Ovary (tissue), 10 donors: ENCODE measurements at places on chromosomes 1 and 21. TPM values are rescaled to one million over a fixed set of nuclear protein-coding genes. Genes with fewer than 3 reads are reported as not detected.

Gene FAM177B
- polyA plus RNA-seq: 0.23 TPM

DNA sequence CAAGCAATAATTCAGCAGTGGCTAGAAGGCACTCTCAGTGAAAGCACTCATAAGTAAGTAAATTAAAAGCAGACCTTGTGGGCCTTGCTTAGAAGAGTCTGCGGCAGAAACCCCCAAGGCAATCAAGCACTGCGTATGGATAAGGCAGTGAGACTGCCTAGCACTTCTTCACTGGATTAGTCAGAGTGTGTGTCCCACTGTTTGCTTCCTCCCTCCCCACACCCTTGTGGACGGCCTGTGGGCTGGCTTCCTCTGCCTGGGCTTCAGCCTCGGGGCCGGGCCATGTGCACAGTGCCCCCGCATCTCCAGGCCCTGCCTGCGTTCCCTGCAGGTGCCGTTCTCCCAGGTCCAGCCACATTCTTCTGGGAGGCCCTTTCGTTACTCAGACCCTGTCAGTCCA lies 23.8 kb downstream of the AGT start:
- no peaks in the 10 kb centered on the region for H3K27me3 ChIP-seq
- H3K4me3 ChIP-seq: no peak overlapping the region
- H3K4me1 ChIP-seq: no peaks in the 10 kb centered on the region

- H3K27ac ChIP-seq: no peak overlapping the region
- no peaks in the 10 kb centered on the region for H3K27me3 ChIP-seq
- DNase-seq: no peak
- peaks cover 4% of the 10 kb centered on the region for H3K4me1 ChIP-seq
Observed at GRCh38 chr1:227924833-227925574, 22.7 kb downstream of the WNT9A start.

GRCh38 chr1:28122183-28122582 lies 33.8 kb upstream of the EYA3 start:
- H3K27ac ChIP-seq: no peak overlapping the region
- H3K4me1 ChIP-seq: no peaks in the 10 kb centered on the region
- no peaks in the 10 kb centered on the region for H3K36me3 ChIP-seq
- no peaks in the 10 kb centered on the region for H3K27me3 ChIP-seq
- DNase-seq: no peak

- DNase-seq: no peak
- no peak overlapping the region for H3K4me3 ChIP-seq
- H3K4me1 ChIP-seq: no peaks in the 10 kb centered on the region
- H3K27me3 ChIP-seq: no peaks in the 10 kb centered on the region
- H3K36me3 ChIP-seq: no peaks in the 10 kb centered on the region
Observed at GRCh38 chr1:81157686-81158085, 643.0 kb upstream of the ADGRL2 start.

Gene GABRD
- polyA plus RNA-seq: 0.13 TPM

DNA sequence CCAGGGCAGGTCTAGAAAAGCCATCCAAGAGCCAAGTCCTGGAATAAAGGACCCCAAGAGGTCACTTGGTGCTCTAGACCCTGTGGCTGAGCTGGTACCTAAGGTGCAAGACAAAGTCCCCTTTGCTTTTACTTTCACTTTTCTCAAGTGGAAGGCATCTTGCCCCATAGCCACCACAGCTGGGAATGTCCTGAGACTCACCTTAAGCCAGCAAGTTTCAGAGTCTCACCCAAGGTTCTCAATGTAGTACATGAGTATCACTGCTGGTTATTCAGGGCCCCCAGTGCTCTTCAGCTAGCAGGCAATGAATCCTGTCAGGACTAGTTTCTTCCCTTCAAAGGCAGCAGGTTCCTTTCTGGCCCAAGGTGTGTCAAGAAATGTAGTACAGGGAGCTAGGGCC lies 67.5 kb downstream of the UROD start:
- no peak overlapping the region for H3K27ac ChIP-seq
- no peaks in the 10 kb centered on the region for H3K4me1 ChIP-seq
- H3K36me3 ChIP-seq: no peaks in the 10 kb centered on the region
- DNase-seq: no peak

- DNase-seq: no peak
- H3K4me3 ChIP-seq: no peak overlapping the region
- H3K27ac ChIP-seq: no peak overlapping the region
- no peaks in the 10 kb centered on the region for H3K36me3 ChIP-seq
Observed at GRCh38 chr1:147851149-147851548, 51.4 kb upstream of the GJA8 start.

DNA sequence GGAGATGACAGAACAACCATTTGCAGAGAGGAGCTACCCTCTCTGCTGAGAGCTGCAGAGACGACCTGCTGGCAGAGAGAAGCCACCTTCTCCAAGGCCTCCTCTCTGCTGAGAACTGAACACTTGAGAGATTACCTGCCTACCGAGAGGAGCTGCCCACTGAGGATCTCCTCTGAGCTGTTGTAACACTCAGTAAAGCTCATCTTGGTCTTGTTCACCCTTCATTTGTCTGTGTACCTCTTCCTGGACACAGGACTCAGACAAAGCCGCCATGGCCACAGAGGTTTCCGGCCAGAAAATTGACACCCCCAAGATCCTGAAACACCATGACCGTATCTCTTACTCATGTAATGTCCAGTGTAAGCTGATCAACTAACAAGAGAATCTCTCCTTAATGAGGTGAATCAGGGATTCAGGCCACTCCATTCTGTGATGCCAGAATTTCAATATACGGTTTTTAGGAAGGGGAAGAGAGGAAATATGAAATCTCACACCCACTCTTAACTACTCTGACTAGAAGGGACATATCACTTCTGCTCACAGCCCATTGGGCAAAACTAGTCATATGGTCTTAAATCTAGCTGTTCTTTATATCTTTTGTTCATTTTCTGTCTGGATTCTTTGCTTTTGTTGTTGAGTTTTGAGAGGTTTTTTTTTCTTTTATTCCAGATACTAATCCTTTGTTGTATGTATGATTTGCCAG lies 83.8 kb downstream of the RHOU start:
- no peak overlapping the region for H3K4me3 ChIP-seq
- H3K27ac ChIP-seq: no peak overlapping the region
- H3K4me1 ChIP-seq: no peaks in the 10 kb centered on the region
- no peak for DNase-seq

DNA sequence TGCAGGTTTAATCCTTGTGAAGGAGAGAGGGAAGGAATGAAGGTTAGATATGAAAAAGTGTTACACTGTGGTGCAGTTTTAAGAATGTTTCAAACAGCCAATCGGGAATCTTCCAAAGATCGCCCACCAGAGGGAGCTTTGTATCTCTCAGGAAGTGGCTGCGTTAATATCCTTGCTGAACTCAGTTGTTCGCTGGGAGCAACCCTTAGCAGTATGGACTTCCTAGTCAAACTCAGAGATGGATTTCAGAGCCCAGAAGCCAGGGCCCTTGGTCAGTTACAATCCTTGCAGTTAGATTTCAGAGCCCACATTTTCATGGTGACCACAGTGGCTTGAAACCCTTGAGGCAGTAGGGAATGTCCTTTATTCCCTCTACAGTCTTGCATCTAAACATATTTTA lies 136.2 kb downstream of the NTNG1 start:
- no peak overlapping the region for H3K27ac ChIP-seq
- H3K4me1 ChIP-seq: no peaks in the 10 kb centered on the region
- H3K27me3 ChIP-seq: no peaks in the 10 kb centered on the region
- DNase-seq: no peak

Gene CSF3R
- 4.3 TPM for polyA plus RNA-seq

- no peak overlapping the region for H3K4me3 ChIP-seq
- peak; percentile 83 for DNase-seq
- H3K36me3 ChIP-seq: no peaks in the 10 kb centered on the region
Observed at GRCh38 chr1:15426492-15427279, 11.6 kb upstream of the CTRC start.

Gene PRDM15
- polyA plus RNA-seq: 2.2 TPM

- H3K27me3 ChIP-seq: no peaks in the 10 kb centered on the region
- no peak for DNase-seq
- H3K4me1 ChIP-seq: no peaks in the 10 kb centered on the region
- H3K27ac ChIP-seq: no peak overlapping the region
- no peak overlapping the region for H3K4me3 ChIP-seq
Observed at GRCh38 chr1:5959087-5959486, 33.1 kb downstream of the NPHP4 start.

Gene ZNF326
- polyA plus RNA-seq: 24.4 TPM

DNA sequence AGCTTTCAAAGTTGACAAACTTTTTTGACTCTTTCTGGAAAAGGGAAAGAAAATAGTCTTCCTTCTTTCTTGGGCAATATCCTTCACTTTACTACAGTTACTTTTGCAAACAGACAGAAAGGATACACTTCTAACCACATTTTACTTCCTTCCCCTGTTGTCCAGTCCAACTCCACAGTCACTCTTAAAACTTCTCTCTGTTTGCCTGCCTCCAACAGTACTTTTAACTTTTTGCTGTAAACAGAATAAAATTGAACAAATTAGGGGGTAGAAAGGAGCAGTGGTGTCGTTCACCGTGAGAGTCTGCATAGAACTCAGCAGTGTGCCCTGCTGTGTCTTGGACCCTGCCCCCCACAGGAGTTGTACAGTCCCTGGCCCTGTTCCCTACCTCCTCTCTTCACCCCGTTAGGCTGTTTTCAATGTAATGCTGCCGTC lies 160.8 kb upstream of the SGIP1 start:
- H3K4me3 ChIP-seq: no peak overlapping the region
- H3K27ac ChIP-seq: no peak overlapping the region
- no peak for DNase-seq
- no peaks in the 10 kb centered on the region for H3K36me3 ChIP-seq
- no peaks in the 10 kb centered on the region for H3K4me1 ChIP-seq

DNA sequence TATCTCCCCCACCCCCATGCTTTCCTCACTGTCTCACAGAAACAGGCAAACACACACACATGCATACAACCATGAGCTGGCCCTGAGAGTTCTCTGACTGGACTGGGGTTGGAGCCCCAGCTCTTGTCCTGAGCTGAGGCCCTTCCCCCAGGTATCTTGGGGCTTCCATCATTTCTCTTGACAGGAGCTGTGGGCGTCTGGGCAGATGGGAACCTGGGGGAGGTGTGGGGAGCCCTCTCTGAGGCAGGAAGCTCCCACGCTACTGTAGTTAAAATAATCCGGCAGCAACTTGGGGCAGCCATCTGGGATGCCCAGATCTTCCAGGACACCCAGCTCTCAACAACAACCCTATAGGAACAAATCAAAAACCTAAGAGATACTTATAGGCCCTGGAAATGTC lies 2.7 kb upstream of the KIF21B start:
- H3K4me1 ChIP-seq: peaks cover 5% of the 10 kb centered on the region
- no peak for DNase-seq
- H3K27me3 ChIP-seq: no peaks in the 10 kb centered on the region
- no peak overlapping the region for H3K4me3 ChIP-seq

Gene ZNF593OS
- polyA plus RNA-seq: not detected
